HFFc6 (cell line): ENCODE measurements at places on chromosomes 16 and 17.

DNA sequence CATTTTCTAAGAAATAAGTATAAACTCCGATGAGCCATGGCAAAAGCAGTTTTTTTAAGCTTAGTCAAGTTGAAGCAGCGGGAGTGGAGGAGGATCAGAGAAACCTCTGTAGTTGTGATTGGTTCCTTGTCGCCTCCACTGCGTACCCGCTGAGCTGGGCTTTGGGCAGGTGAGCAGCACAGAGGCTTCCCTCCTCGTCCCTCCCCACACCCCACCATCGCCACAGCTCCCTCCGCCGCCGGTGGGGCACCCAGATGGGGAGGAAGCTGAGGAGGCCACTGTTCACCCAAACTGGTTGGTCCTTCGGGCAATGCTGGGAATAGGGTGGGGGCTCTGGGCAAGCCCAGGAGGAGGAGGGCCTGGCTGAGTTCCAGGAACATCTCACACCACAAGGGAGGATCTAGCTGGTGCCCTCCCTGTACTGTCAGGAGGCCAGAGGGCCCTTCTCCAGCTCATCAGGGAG is 5.2 kb upstream of the MRPL38 start:
- no peak for DNase-seq

- no peak for DNase-seq
Observed at GRCh38 chr17:16880843-16881230, 91.1 kb downstream of the TNFRSF13B start.

DNA sequence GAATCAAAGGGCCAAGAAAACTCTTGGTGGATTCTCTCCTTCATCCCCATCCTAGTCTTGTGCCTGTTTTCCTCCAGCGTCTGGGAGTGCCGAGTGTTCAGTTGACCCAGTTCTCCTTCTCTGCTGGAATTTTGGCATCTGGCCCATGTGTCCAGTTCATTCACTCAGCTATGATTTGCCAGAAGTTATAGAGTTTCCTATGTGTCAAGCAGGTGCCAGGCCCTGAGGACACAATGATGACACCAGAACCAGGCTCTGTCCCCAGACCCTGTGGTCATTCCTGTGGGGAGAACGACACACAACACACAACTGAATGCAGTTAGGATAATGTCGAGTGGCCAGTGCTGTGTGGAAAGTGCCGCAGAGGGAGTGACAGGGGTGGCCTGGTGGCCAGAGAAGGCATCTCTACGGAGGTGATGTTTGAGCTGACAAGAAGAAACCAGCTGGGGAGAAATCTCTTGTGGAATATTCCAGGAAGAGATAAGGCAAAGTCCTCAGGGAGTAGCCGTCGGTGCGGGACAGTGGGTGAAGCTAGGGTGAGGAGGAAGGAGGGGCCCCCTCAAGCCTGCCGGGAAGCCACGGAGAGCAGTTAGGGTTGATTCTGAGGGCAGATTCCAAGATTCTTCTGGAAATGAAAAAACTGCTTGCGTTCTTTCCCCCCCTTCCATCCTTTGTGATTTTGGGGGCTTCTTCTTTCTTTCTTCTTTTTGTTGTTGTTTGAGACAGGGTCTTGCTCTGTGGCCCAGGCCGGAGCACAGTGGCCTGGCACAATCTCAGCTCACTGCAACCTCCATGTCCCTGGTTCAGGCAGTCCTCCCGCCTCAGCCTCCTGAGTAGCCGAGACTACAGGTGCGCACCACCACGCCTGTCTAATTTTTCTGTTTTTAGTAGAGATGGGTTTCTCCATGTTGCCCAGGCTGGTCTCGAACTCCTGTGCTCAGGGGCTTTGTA is 35.8 kb upstream of the IL34 start:
- no peak for DNase-seq

GRCh38 chr16:89489898-89490438 is 393 bp downstream of the ANKRD11 start:
- no peak for DNase-seq

- DNase-seq, result peak; percentile 14
Observed at GRCh38 chr16:53689636-53690035, 14.0 kb downstream of the RPGRIP1L start.

GRCh38 chr17:69815406-69815805 is 259.6 kb upstream of the KCNJ16 start:
- DNase-seq, result no peak

- DNase-seq, result no peak
Observed at GRCh38 chr16:9665851-9666271, 516.4 kb downstream of the GRIN2A start.

DNA sequence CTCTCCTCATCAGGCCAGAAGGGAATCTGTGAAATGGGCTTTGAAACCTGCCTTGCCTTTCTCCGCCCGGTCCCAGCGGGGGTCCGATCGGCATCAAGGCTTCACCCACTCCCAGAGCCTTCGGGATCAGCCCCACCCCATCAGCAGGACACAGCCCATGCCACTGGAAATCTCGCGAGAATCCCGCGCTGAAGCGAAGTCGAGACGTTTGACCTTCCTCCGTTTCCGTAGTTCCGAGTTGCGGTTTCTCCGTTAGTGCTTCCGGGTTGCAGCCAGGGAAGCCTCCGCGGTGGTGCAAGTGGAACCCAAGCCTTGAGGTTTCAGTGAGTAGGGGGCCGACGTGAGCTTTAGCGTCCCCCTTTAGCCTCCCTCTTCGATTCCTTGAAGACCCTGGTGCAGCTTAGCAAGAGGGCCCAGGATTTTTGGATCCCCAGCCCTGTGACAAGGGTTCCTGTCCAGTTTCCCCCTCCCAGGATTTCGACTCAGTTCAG is at the start of gene COASY:
Gene COASY (plus strand): TSS at position 252 of the 491 bp plus-strand sequence. CDS start 475 bp downstream, outside the sequence.
- peak; percentile 96 for DNase-seq

DNA sequence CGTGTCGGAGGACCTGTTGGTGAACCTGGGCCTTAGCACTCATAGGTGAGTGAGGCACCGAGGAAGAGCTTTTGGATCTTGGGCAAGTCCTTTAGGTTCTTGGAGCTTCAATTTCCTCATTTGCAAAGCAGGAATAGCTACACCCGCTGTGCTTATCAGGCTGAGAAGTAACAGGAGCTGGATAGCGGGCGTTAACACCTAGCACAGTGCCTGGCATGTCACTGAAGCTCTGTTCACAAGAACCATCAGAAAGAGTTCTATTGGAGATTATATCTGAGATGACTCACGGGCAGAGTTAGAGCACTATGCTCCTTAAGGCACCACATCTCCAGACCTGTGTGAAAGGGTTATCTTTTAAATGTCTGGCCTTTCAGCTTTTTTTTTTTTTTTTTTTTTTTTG is 12.8 kb downstream of the MEOX1 start:
- no peak for DNase-seq

- no peak for DNase-seq
Observed at GRCh38 chr16:85460252-85461021, 152.7 kb upstream of the GSE1 start.

DNA sequence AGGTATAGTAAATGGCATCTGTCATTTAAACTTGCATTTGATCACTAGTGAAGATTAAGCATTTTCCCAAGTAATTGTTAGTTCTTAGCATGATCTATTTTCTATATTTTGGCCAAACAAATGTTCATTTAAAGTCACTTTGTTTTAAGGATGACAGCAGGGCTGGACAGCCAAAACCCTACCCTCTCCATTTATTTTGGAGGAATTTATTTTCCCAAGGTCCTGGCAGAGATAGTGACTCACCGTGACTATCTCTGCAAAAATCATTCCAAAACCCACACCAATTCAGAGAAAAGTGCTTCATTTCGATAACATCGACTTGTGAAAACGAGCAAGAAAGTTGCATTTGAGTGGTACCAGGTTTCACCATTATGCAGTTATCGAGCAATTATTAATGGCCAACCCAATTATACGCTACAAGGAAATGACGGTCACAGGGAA is 665 bp upstream of the AKAP1 start:
- DNase-seq, result peak; percentile 32

DNA sequence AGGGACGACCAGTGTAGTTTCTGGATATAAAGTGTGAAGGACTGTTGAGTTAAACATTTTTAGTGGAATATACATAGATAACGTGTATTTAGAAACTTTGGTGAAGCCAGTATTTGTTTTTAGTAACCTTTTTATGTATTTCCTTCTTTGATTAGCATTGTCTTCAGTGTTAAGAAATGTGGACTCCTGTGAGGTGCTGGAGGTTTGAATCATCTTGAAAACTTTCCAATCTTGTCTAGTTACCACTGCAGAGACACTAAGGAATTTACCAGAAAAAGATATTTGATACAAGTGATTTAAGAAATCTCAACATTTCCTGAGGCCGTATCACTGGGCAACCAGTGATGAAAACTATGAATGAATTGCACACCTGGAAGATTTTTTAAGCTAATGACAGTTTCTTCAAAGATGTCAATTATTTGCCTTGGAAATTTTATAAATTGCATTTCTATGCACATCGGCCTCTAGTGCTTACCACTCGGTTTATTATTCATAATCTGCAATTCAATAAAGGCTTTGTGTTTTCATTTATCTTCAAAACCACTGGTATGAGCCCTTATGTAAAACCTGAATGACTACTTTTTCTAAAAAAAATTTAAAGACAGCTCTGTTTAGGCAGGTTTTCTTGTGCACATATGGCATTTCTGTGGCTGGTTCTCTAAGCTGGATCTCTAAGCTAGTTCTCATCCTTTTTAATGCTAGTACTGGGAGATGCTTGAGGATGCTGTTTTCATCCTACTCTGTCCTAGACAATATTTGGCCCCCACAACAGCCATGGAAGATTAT is 31.4 kb upstream of the ADCY7 start:
- DNase-seq, result peak; percentile 47

DNA sequence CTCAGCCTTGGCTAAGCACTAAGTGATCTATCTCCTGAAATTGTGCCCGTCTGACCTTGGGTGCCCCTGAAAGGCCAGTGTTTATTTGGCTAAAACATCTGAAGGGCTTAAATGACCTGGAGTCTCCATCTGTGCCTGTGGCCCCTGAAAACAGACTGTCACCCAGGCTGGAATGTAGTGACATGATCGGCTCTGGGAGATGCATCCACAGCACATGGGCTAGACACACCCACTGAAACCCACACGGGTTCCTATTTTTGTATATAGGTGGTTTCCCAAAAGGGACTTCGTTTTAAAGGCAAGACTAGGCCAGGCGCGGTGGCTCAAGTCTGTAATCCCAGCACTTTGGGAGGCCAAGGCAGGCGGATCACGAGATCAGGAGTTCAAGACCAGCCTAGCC is 13.5 kb downstream of the CEP295NL start:
- DNase-seq, result no peak

GRCh38 chr17:45756266-45756991 is 27.7 kb upstream of the CRHR1 start:
- DNase-seq, result no peak

DNA sequence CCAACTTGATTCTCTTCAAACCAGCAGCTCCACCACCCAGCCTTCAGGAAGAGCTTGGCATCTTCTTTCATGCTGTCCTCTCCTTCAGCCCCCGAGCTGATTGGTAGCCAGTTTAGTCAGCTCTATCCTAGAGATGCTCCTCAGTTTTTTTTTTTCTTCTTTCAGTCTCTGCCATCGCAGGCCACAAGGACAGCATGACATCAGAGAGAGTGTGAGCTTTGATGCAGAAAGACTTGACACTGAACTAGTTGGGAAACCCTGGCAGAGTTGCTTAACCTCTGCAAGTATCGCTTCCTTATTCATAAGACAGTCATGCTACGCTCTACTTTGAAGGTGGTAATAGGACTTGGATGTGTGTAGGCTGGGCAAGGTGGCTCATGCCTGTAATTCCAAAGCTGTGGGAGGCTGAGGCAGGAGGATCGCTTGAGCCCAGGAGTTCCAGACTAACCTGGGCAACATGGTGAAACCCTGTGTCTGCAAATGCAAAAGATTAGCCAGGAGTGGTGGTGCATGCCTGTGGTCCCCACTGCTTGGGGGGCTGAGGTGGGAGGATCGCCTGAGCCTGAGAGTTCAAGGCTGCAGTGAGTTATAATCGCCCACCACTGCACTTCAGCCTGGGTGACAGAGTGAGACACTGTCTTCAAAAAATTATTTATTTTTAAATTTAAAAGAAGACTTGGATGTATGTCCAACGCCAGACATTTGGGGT is 2.6 kb downstream of the CD300LB start:
- DNase-seq, result no peak

- no peak for DNase-seq
Observed at GRCh38 chr17:10111907-10112452, 86.4 kb downstream of the GAS7 start.

DNA sequence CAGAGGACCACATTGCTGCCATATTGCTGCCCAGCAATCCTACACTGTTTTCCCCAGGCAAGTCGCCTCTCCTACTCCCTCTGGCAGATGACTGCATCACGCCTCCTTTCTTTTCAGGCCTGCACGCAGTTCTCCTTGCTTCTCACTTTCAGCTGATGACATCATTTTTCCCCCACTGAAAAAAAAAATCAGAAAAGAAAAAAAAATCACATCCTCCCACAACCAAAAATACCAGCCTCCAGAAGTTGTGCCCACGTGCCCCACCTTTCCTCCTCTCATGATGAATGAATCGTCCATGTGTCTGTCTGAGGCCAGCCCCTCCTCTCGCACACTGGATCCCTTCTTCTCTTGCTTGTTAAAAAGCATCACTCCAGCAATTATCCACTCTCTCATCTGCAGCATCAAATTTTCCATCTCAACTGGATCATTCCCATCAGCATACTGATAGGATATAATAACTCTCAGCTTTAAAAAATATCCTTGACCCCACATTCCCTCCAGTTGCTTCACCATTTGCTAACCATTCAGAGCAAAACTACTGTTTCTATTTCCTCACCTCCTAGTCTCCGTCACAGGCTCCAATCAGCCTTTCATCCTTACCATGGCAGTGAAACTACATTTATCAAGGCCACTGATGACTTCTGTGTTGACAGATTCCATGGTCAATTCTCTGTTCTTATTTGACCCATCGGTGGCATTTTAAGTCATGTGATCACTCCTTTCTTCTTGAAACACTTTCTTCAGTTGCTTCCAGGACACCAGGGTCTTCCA is 30.1 kb upstream of the DYNLL2 start:
- no peak for DNase-seq

- DNase-seq, result peak; percentile 95
Observed at GRCh38 chr16:75244844-75245758, 6.3 kb downstream of the BCAR1 start.

DNA sequence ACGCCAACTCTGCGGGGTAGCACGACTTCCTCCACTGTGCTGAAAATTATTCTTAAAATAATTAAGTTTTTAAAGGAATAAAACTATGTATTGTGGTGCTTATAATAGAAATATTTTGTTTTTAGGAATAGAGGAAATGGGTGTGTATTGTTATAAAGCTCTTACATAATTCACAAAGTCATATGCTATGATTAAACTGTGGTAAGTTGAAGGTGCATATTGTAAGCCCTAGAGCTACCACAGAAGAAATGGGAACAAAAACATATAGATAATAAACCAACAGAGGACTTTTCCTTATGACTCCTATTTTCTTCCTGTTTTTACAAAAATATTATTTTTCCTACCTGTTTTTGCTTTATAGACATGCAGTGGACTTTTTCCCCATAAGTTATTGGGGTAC is 4.3 kb upstream of the SLFN11 start:
- no peak for DNase-seq

- DNase-seq, result no peak
Observed at GRCh38 chr16:64469906-64470702, 651.8 kb downstream of the CDH11 start.

DNA sequence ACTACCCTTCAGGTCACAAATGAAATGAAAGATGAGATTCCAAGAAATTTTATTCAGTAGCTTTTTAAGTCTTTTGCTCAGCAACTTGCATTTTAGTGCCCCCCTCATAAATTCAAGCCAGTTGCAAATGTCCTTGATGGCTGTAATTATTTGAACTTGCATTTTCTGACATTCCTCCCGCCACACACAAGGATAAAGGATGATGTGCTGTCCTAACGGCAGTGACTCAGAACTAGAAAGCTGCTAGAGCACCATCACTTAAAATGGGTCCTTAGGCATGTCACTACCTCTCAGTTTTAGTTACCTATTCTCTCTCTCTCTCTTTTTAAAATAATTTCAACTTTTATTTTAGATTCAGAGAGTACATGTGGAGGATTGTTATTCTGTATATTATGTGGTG is 306.7 kb downstream of the CNTNAP4 start:
- DNase-seq, result no peak
